Endothelial cell of umbilical vein (primary cell): ENCODE measurements at places on chromosomes 3 and 15.

- DNase-seq, result no peak
Observed at GRCh38 chr15:100330221-100330620, 11.6 kb downstream of the ADAMTS17 start.

- no peak for DNase-seq
Observed at GRCh38 chr3:4804161-4805058, 174.8 kb upstream of the BHLHE40 start.

GRCh38 chr3:151777880-151778279 is 36.0 kb upstream of the AADAC start:
- DNase-seq, result no peak

GRCh38 chr3:138137861-138138260 is 5.7 kb upstream of the A4GNT start:
- DNase-seq, result no peak

- no peak for DNase-seq
Observed at GRCh38 chr15:29480278-29480677, 210.7 kb upstream of the NSMCE3 start.
